B cell (primary cell): ENCODE measurements at places on chromosomes 11 and 22. TPM values are rescaled to one million over a fixed set of nuclear protein-coding genes. Genes with fewer than 3 reads are reported as not detected.
A peak's percentile ranks its signal among the peaks of the same experiment; 100 is the strongest.

KLHDC7B gene
- total RNA-seq, result 4.2 and 6.2 TPM in 2 replicates

GRCh38 chr22:46381142-46381541 is 45.6 kb downstream of the TRMU start:
- DNase-seq, result no peak

DNA sequence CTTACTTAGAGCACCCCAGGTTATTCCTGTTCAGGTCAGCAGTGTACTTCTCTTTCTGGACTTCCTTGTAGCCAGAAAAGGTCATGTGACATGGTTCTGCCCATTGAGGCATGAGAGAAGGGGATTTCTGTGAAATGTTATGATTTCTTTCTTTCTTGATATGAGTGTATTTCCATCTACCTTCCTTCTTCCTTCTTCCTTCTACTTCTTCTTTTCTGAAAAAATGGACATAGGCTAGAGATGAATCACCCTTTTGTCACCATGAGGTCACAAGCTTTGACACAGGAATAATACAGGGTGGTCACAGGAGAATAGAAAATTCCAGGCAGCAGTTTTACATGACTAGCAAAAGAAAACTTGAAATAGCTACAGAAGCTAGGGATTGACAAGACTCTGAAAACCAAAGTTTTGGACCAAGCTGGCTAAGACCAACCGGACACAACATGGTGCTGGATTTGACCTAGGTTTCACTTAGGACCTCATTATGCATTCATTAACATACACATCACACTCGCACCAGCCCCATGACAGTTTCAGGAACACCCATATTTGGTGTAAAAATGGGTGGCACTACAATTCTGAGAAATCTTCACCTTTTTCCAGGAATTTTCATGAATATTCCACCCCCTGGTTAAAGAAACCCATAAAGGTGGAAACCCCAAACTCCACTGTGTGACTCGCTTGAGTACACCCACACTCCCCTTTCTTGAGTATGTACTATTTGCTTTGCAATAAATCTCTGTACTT is 21.2 kb upstream of the MAP6 start:
- peak; percentile 86 for DNase-seq

DNA sequence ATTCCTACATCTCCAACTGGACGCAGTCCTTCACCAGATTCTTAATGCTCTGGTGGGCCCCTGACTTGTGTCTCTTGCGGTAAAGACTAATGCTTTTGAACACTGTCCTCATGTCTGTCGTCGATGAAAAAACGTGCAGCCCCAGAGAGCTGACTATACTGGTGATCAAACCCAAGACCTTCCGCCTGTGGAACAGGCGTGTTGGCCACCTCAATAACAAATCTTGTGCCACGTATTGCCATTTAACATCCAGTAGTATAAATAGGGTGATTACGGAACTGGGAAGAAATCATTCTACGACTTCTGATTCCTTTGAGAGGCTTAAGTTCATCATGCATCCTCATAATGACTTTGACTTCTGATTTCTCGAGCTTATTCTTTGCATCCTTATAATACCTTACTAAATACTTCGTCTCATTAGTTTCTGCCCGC is 45.6 kb downstream of the OR4D9 start:
- no peak for DNase-seq
